ENCODE measurements at places on chromosomes 12 and 14. TPM values are rescaled to one million over a fixed set of nuclear protein-coding genes. Genes with fewer than 3 reads are reported as not detected.
A peak's percentile ranks its signal among the peaks of the same experiment; 100 is the strongest.

- H3K27ac ChIP-seq: no peak overlapping the region
- H3K4me1 ChIP-seq: peaks cover 42% of the 10 kb centered on the region
- H3K36me3 ChIP-seq: no peaks in the 10 kb centered on the region
- no peak for DNase-seq
These were observed 29.0 kb downstream of the PPFIBP1 start for GRCh38 chr12:27552886-27553560.

Gene PTPRQ
- total RNA-seq: not detected

- H3K4me3 ChIP-seq: no peak overlapping the region
- H3K36me3 ChIP-seq: peaks cover 25% of the 10 kb centered on the region
- peaks cover 69% of the 10 kb centered on the region for H3K4me1 ChIP-seq
- no peak overlapping the region for H3K27ac ChIP-seq
- no peak for DNase-seq
- H3K27me3 ChIP-seq: no peaks in the 10 kb centered on the region
These were observed 15.7 kb downstream of the TMEM116 start for GRCh38 chr12:111997300-111997699.

DNA sequence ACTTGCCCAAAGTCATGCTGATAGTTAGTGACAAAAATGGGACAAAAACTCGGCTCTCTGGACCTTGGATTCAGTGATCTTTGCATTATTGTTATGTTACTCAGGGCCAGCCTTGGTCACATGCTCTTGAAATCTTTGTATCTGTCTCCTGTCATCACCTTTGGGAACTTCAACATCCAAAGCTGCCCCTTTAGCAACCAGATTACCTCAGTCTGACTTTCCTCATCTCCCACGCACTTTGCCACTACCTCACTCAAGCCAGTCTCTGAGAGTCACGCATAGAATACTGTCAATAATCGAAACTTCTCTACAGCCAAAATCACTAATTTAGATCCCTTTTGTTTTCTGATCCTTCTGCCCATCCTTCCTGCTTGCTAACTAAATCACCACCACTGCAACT, 90.8 kb upstream of the DAAM1 start:
- H3K4me1 ChIP-seq: no peaks in the 10 kb centered on the region
- DNase-seq: no peak
- H3K27me3 ChIP-seq: peaks cover 9% of the 10 kb centered on the region
- H3K4me3 ChIP-seq: no peak overlapping the region
- H3K36me3 ChIP-seq: no peaks in the 10 kb centered on the region
- no peak overlapping the region for H3K27ac ChIP-seq

Gene TTLL5
- 28.8 TPM for total RNA-seq

DNA sequence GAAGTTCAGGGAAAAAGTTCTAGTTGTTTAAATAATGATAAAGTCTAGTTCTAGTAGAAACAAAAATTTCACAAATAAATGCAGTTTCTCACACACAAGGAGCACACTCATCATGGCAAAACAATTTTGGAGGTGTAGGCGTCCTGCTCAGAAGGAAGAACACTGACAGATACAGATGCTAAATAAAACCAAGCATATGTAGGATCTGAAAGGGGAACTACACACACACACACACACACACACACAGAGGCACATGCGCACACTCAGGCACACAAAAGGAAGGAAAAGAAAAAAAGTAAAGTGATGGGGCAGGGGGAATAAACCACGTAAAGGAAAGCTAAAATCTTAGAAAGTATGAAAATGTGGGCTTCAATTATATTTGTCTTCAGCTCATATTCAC, 117.7 kb downstream of the SOX5 start:
- H3K36me3 ChIP-seq: no peaks in the 10 kb centered on the region
- no peak for DNase-seq
- H3K4me1 ChIP-seq: no peaks in the 10 kb centered on the region
- H3K27me3 ChIP-seq: no peaks in the 10 kb centered on the region

Gene ENDOU
- not detected for total RNA-seq

- peak overlapping the region; percentile 44 for H3K27ac ChIP-seq
- peaks cover 21% of the 10 kb centered on the region for H3K4me1 ChIP-seq
- H3K4me3 ChIP-seq: no peak overlapping the region
These were observed 4.7 kb downstream of the LIN52 start for GRCh38 chr14:74089251-74090020.

DNA sequence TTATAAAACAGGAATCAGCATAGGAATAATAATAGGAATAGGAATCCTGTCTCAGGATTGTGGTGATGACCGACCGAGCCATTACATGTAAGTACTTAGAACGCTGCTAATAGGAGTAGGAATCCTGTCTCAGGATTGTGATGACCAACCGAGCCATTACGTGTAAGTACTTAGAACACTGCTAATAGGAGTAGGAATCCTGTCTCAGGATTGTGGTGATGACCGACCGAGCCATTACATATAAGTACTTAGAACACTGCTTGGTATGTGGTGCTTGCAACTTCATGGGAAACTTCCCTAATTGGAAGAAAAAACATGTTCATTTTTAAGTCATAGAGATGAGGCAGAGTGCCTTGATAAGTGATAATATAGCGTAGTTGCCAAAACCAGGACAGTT, 30.0 kb downstream of the ELK3 start:
- H3K4me1 ChIP-seq: peaks cover 6% of the 10 kb centered on the region
- peaks cover 71% of the 10 kb centered on the region for H3K36me3 ChIP-seq
- no peak for DNase-seq
- no peaks in the 10 kb centered on the region for H3K27me3 ChIP-seq

DNA sequence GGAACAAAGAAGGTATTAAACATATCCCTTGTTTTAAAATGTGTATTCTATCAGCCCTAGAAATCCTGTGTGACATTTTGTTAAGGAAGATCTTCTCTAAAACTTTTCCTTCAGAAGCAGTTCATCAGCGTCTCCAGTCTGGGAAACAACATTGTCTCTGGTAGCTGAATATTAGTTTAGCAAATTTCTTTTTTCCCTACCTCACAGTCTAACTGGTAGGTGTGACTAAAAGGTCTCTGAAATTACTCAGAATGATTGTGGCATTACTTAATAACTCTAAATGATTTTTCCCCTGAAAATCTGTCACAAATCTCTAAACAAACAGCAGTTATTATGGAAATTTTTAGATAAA, 1044.8 kb downstream of the FLRT2 start:
- H3K27ac ChIP-seq: no peak overlapping the region
- no peak overlapping the region for H3K4me3 ChIP-seq
- H3K36me3 ChIP-seq: no peaks in the 10 kb centered on the region

GRCh38 chr12:59724011-59724695, 128.3 kb downstream of the SLC16A7 start:
- DNase-seq: no peak
- H3K27ac ChIP-seq: no peak overlapping the region
- no peaks in the 10 kb centered on the region for H3K4me1 ChIP-seq
- peaks cover 7% of the 10 kb centered on the region for H3K36me3 ChIP-seq

DNA sequence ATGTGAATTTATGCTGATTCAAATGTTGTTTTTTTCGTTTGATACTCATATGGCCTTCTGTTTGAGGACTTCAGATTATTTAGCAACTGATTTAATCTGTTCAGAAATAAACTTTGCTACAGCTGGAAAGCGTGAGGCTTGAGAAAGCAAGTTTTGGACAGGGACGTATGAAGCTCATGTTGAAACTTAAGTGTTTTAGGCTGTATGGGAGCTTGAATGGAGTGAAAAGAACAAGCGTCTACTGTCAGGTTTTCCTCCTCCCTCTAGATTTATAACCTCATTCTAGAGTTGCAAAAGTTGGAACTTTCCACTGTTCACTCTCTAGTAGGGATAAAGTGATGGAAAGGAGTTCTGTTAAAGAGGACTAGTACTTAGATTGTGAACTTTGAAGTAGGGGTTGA, 1.0 kb downstream of the PRPF39 start:
- peaks cover 53% of the 10 kb centered on the region for H3K4me1 ChIP-seq
- DNase-seq: no peak
- peak overlapping the region; percentile 97 for H3K4me3 ChIP-seq
- no peaks in the 10 kb centered on the region for H3K27me3 ChIP-seq
- peak overlapping the region; percentile 97 for H3K27ac ChIP-seq

Gene RNF212B
- total RNA-seq: not detected

DNA sequence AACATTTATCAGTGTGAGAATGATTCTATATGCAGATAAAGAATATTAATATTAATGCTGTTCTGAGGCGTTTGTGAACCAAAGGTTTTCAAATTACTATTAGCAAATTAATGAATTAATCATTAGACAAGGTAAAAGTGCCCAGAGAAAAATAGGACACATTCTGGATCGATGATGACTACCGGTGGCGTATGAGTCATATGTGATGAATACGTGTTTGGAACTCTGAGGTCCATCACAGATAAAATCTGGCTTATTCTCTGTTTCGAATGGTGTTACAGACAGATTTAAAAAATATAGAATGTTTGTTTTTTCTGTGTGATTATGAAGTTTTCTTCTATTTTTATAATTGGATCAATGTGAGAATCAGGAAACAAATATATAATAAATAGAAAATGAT, 79.2 kb upstream of the RTL1 start:
- H3K4me3 ChIP-seq: no peak overlapping the region
- H3K27me3 ChIP-seq: peaks cover 2% of the 10 kb centered on the region
- H3K27ac ChIP-seq: no peak overlapping the region

DNA sequence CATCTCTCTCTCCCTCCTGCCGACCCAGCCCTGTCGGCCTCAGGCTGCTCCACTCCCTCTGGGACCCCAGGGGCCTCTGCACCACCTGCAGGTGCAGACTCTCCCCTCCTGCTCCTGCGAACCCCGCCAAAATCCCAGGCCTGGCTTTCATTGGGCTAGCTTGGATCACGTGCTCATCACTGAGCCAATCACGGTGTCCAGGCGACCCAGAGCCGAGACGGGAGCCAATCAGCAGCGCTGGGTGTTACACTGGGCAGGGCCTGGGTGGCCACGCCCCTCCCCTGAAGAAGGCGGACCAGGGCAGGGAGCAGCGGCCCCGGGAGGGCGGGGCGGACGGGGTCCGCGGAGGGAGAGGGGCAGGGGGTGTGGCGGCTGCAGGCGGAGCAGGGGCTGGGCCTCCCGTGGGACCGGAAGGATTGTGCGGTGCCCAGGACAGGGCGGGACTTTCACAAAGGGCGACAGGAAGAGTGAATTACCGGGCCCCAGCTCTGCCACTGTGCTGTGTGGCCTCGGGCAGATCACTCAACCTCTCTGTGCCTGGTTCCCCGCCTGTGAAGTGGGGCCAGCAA, 66.6 kb upstream of the FBRSL1 start:
- peaks cover 6% of the 10 kb centered on the region for H3K4me1 ChIP-seq
- H3K27me3 ChIP-seq: peaks cover 8% of the 10 kb centered on the region
- H3K27ac ChIP-seq: no peak overlapping the region
- no peaks in the 10 kb centered on the region for H3K36me3 ChIP-seq
- DNase-seq: no peak
- H3K4me3 ChIP-seq: no peak overlapping the region

GRCh38 chr12:42807766-42808165, 218.2 kb upstream of the PRICKLE1 start:
- DNase-seq: no peak
- no peak overlapping the region for H3K27ac ChIP-seq
- no peaks in the 10 kb centered on the region for H3K27me3 ChIP-seq
- H3K36me3 ChIP-seq: no peaks in the 10 kb centered on the region

Gene SIX1
- total RNA-seq: 0.48 TPM

Gene SNRNP35
- 27.1 TPM for total RNA-seq

DNA sequence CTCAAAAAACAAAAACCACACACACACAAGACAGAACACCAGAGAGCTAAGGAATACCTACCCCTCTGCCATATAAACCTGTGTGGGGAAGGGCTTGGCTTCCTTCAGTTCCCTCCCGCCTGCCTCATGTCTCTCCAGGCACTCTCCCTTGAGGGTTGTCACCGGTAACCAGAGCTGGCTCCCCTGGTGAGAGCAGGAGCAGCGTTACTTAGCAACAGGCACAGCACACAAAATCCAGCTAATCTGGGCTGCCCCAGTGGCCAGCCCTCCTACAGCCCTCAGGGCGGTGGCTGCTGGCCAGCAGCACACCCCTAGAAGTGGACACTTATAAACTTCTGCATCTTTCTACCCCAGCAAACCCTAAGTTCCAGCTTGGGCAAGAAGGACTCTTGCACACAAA, 21.6 kb upstream of the NR4A1 start:
- H3K36me3 ChIP-seq: no peaks in the 10 kb centered on the region
- H3K27ac ChIP-seq: no peak overlapping the region
- peaks cover 32% of the 10 kb centered on the region for H3K4me1 ChIP-seq
- no peak for DNase-seq
- H3K27me3 ChIP-seq: no peaks in the 10 kb centered on the region

DNA sequence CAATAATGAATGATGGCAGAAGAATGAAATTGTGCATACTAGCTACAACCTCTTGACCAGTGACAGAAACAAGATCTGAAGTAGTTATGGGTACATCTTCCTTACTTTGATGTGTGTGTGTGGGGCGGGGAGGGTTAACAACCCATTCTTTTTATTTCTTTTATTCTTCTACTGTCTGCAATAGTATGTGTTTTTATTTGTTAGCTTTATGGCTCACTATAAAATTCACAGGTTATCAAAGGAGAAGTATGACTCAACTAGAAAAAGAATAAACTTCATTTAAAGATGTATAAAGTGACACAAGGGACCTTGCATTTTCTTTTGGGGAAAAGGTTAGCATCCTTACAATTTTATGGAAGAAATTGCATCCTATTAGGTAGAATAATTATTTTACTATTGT, 430.5 kb downstream of the DAD1 start:
- H3K27ac ChIP-seq: no peak overlapping the region
- H3K36me3 ChIP-seq: no peaks in the 10 kb centered on the region
- no peak overlapping the region for H3K4me3 ChIP-seq
- no peak for DNase-seq
- peaks cover 17% of the 10 kb centered on the region for H3K4me1 ChIP-seq

GRCh38 chr12:131415781-131416180, 295.1 kb upstream of the SFSWAP start:
- H3K36me3 ChIP-seq: no peaks in the 10 kb centered on the region
- no peak overlapping the region for H3K27ac ChIP-seq
- H3K4me1 ChIP-seq: no peaks in the 10 kb centered on the region
- DNase-seq: no peak
- no peaks in the 10 kb centered on the region for H3K27me3 ChIP-seq
- H3K4me3 ChIP-seq: no peak overlapping the region

- no peaks in the 10 kb centered on the region for H3K4me1 ChIP-seq
- H3K27me3 ChIP-seq: no peaks in the 10 kb centered on the region
- no peak overlapping the region for H3K27ac ChIP-seq
- no peaks in the 10 kb centered on the region for H3K36me3 ChIP-seq
- no peak overlapping the region for H3K4me3 ChIP-seq
These were observed 297.1 kb downstream of the KSR2 start for GRCh38 chr12:117671734-117672133.

Data from activated T-helper 2 cell treated with anti-CD3 and anti-CD28 coated beads, Interferon-gamma antibody, Interleukin-2, Interleukin-4, amounts not matched to agents 10 μg/mL and 5 μg/mL and 100 μg/mL, durations not matched to agents 14 hours and 24 hours and 36 hours (primary cell).